ENCODE measurements at places on chromosomes 1 and 21. TPM values are rescaled to one million over a fixed set of nuclear protein-coding genes. Genes with fewer than 3 reads are reported as not detected.
A peak's percentile ranks its signal among the peaks of the same experiment; 100 is the strongest.

The MFSD2A gene
- total RNA-seq = 5.7 TPM

The LRRC53 gene
- total RNA-seq = not detected

The TPM3 gene
- total RNA-seq = 974 TPM

The DCST2 gene
- total RNA-seq = not detected

DNA sequence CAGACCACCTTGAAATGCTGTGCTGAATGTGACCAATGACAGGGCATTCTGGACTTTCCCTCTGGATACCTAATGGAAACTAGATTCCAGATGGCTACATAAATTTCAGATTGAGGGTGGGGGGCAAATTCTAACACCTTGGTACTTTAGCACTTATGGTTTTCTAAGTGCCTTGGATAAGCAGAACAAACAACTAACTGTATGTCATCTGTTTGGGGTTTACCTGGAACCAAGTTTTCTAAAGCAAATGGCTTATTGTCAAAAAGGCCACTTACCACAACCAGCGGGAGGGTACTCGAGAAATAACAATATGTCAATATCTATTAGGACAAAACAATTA is 39.1 kb downstream of the GPR3 start:
- DNase-seq = no peak

GRCh38 chr1:161130266-161130665 is 2.2 kb downstream of the DEDD start:
- DNase-seq = no peak

- DNase-seq = no peak
Measured at GRCh38 chr1:25874635-25875153, 814 bp downstream of the PAQR7 start.

GRCh38 chr1:112926858-112927257 is 29.1 kb downstream of the SLC16A1 start:
- no peak for DNase-seq

- DNase-seq = peak; percentile 76
Measured at GRCh38 chr1:173507205-173507846, 30.2 kb downstream of the PRDX6 start.

- no peak for DNase-seq
Measured at GRCh38 chr1:232788235-232788872, 16.9 kb upstream of the MAP10 start.

GRCh38 chr1:231357831-231358354 is 19.8 kb downstream of the SPRTN start:
- DNase-seq = peak; percentile 79

- DNase-seq = no peak
Measured at GRCh38 chr1:9376430-9376829, 83.7 kb downstream of the SPSB1 start.

GRCh38 chr1:172774561-172774960 is 115.7 kb downstream of the FASLG start:
- no peak for DNase-seq

Data from IMR-90 (cell line).